ENCODE measurements at places on chromosomes 6 and 20. TPM values are rescaled to one million over a fixed set of nuclear protein-coding genes. Genes with fewer than 3 reads are reported as not detected.

The SPATS1 gene
- not detected for total RNA-seq

The FERMT1 gene
- total RNA-seq, result under 0.01 TPM

- H3K36me3 ChIP-seq, result no peaks in the 10 kb centered on the region
- H3K4me1 ChIP-seq, result no peaks in the 10 kb centered on the region
- peak; percentile 71 for DNase-seq
- H3K27ac ChIP-seq, result peak overlapping the region; percentile 79
- no peaks in the 10 kb centered on the region for H3K27me3 ChIP-seq
Observed at GRCh38 chr6:7200598-7201443, 93.1 kb downstream of the RREB1 start.

- no peak overlapping the region for H3K4me3 ChIP-seq
- H3K27me3 ChIP-seq, result no peaks in the 10 kb centered on the region
- H3K4me1 ChIP-seq, result no peaks in the 10 kb centered on the region
- no peak for DNase-seq
- no peak overlapping the region for H3K27ac ChIP-seq
- H3K36me3 ChIP-seq, result no peaks in the 10 kb centered on the region
Observed at GRCh38 chr20:54137115-54137514, 36.7 kb downstream of the CYP24A1 start.

The MDN1 gene
- 38.0 TPM for total RNA-seq

DNA sequence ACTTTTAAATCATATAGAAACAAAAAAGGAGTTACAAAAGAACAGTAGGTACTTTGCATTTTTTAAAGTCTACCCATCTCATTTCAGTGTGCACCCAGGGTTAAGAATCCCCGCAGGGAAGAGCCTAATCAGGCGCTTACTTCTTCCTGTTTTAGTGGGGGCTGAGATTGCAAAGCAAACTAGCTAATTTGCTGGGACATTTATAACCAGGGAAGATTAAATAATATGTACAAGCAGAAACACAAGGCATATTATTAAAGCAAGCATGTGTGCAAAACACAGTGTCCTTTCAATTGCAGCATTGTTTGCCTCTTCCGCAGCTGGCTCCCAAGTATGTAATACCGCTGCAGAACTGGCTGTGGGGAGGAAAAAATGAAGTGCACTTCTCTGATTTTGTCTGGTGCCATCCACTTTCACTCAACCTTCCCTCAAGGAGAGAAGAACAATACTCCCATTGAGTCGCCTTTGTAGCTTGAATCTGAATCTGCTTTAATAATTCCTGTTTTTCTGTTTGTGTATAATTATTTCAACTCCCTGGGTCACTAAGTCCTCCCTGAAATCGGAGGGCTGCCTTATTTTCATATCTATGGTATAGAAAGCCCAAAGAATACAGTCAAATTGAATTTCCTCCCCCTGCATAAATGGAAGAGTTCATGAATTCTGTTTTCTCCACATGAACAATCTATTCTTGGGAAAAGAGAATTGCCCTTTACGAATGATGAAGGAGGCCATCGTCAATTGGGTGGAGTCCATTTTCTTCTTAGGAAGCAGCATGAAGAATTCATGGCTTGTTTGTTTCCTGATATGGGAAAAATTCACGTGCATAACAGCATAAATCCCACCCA is 23.3 kb upstream of the BCAS1 start:
- H3K27me3 ChIP-seq, result no peaks in the 10 kb centered on the region
- no peaks in the 10 kb centered on the region for H3K36me3 ChIP-seq
- no peak for DNase-seq
- no peak overlapping the region for H3K4me3 ChIP-seq

- no peaks in the 10 kb centered on the region for H3K4me1 ChIP-seq
- H3K27me3 ChIP-seq, result no peaks in the 10 kb centered on the region
- H3K27ac ChIP-seq, result no peak overlapping the region
Observed at GRCh38 chr6:107869871-107870270, 45.8 kb upstream of the SCML4 start.

DNA sequence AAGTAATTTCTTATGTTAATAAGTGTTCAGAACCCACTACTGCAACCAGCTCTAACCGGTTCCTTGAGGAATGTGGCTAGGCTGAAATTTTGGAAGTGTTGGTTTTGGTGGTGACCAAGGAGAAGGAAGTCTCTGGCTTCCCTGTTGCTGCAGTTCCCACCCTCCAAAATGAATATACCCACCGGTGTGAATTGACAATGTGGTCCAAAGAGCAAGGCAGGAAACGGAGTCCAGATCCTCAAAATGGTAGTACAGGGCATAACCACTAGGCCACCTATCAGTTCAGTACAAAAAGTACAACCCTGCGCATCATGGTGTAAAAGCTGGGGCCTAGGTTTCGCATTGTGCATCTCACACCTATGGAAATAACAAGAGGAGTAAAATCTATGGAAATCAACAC is 2.8 kb downstream of the ADNP start:
- H3K4me1 ChIP-seq, result peaks cover 11% of the 10 kb centered on the region
- peak overlapping the region; percentile 78 for H3K27ac ChIP-seq
- H3K27me3 ChIP-seq, result no peaks in the 10 kb centered on the region
- peak overlapping the region; percentile 79 for H3K4me3 ChIP-seq
- no peak for DNase-seq
- H3K36me3 ChIP-seq, result no peaks in the 10 kb centered on the region

The CNBD2 gene
- total RNA-seq, result 6.7 TPM

DNA sequence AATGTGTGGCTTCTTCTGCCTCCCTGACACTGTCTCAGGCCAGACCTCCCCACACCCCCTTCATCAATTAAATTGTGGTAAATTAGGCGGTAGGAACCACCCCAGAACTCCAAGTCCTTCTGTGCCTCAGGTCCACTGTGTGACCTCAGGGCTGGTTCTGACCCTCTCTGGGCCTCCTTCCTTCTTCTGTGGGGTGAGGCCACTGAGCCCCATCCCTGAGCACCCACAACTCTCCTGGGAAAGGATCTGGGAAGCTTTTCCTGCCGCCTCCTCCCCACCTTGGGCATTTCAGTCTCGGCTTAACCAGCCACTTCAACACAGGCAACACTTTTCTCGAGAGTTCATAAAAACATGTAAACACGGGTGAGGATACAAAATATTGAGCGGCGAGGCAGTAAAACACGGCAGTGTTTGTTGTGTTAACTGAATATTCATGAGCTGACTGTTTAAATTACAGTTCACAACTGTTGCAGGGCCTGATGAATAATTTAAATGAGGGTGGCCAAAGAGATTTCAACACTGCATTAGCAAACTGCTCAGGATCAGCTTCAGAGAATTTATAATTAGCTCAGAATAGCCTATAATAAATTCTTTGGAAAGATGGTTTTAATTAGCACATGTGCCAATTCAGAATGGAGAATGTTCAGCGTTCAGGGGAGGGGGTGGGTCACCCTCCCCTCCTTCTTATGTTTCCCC is 112.1 kb downstream of the TOX2 start:
- no peak for DNase-seq
- H3K36me3 ChIP-seq, result no peaks in the 10 kb centered on the region
- H3K27me3 ChIP-seq, result peaks cover 5% of the 10 kb centered on the region
- no peaks in the 10 kb centered on the region for H3K4me1 ChIP-seq

- DNase-seq, result no peak
- H3K4me1 ChIP-seq, result peaks cover 2% of the 10 kb centered on the region
- H3K27me3 ChIP-seq, result no peaks in the 10 kb centered on the region
- peak overlapping the region; percentile 89 for H3K27ac ChIP-seq
- no peaks in the 10 kb centered on the region for H3K36me3 ChIP-seq
- peak overlapping the region; percentile 15 for H3K4me3 ChIP-seq
Observed at GRCh38 chr6:35080821-35081425, 60.2 kb downstream of the TCP11 start.

The CDC40 gene
- 17.8 TPM for total RNA-seq

DNA sequence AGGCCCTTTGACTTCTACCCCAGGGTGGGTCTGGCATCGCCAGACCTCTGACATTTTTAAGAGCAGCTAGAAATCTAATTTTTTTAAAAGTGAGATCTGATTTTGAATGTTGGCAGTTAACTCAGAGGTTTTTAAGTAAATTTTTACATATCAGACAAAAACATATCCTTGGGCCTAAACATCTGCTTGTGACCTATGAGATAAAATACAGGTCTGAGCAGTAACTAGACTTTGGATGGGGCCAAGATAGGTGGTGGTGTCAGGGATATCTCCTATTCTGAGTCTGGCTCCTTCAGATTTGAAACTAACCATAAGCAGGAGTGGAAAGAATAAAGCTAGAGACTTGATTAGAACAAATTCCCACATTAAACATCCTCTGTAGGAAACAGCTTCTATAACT is 17.6 kb downstream of the RALY start:
- H3K36me3 ChIP-seq, result no peaks in the 10 kb centered on the region
- peaks cover 2% of the 10 kb centered on the region for H3K4me1 ChIP-seq
- H3K4me3 ChIP-seq, result no peak overlapping the region
- no peak for DNase-seq
- H3K27me3 ChIP-seq, result no peaks in the 10 kb centered on the region

The ZNF341 gene
- total RNA-seq, result 3.3 TPM

The CNR1 gene
- 30.2 TPM for total RNA-seq

- no peaks in the 10 kb centered on the region for H3K27me3 ChIP-seq
- H3K36me3 ChIP-seq, result no peaks in the 10 kb centered on the region
Observed at GRCh38 chr6:51866867-51867266, 220.5 kb downstream of the PKHD1 start.

The TUBB1 gene
- not detected for total RNA-seq

DNA sequence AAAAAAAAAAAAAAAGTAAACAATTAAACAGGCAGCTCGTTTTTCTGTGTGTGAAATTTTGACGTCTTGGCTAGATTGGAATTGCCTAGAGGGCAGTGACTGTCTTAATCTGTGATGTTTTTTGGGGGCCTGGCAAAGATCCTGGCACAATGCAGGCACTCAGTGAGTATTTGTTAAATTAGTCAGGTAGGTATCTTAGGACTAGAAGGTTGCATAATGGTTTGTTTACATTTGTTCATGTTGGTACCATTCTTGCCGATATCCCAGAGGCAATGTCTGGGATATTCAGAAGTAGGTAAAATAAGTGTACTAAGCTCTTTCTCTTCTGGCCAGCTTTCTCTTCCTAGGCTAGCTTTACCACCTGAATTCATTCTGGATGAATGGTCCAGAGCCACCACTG is 2.5 kb downstream of the AAR2 start:
- H3K27ac ChIP-seq, result no peak overlapping the region
- H3K4me1 ChIP-seq, result peaks cover 2% of the 10 kb centered on the region
- no peaks in the 10 kb centered on the region for H3K27me3 ChIP-seq
- DNase-seq, result no peak
- no peak overlapping the region for H3K4me3 ChIP-seq
- H3K36me3 ChIP-seq, result peaks cover 5% of the 10 kb centered on the region

The FAM83C gene
- total RNA-seq, result not detected

DNA sequence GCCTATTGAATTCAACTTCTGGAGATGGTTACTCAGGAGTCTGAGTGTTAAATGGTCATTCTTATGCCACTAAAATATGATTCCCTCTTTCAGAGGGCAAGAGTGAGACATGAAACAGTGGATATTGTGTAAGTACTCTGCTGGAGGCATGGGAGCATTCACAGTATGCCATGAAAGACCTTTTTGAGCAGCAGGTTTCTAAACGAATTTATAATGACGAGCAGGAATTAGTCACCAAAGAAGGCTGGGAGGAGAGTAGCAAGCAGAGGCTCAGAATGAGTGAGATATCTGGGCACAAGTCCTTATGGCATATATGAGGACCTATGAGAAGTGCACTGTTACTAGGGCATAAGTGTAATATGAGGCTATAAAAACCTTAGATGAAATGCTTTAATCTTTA is 10.9 kb upstream of the MYB start:
- no peak for DNase-seq
- H3K36me3 ChIP-seq, result no peaks in the 10 kb centered on the region
- no peak overlapping the region for H3K27ac ChIP-seq
- no peaks in the 10 kb centered on the region for H3K4me1 ChIP-seq

DNA sequence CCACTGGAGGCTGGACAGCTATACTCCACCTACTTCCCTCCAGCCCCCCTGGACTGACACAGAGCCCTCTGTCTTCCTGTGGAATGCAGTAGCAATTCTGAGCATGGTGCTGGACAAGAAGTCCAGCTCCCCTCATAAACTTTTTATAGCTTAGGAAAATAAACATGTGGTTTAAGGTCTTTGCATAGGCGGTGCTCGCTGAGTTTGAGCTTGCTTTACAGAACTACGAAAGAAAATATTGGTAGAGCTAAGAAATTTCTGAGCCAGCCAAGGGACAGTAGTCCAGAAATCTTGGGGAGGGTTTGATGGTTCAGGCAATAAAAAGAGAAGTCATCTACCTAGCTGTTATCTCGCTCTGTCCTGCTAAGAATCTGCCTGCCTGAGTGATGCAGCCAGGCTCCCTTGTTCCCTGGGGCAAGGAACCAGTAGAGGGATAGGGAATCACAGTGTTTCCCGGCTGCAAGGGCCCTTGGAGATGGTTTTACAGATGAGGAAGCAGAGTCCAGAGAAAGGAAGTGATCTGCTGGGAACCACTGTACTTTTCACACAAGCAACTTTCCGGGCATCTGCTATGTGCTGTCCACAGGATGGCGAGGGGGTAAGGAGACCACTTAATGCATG is 343.4 kb downstream of the CDC5L start:
- H3K27ac ChIP-seq, result no peak overlapping the region
- no peak overlapping the region for H3K4me3 ChIP-seq
- H3K4me1 ChIP-seq, result no peaks in the 10 kb centered on the region
- H3K27me3 ChIP-seq, result no peaks in the 10 kb centered on the region
- H3K36me3 ChIP-seq, result no peaks in the 10 kb centered on the region

- DNase-seq, result no peak
- no peaks in the 10 kb centered on the region for H3K36me3 ChIP-seq
- no peak overlapping the region for H3K27ac ChIP-seq
- H3K4me3 ChIP-seq, result no peak overlapping the region
- H3K27me3 ChIP-seq, result no peaks in the 10 kb centered on the region
Observed at GRCh38 chr6:138507977-138508675, 8.8 kb upstream of the NHSL1 start.

The MEI4 gene
- not detected for total RNA-seq

The CTCFL gene
- not detected for total RNA-seq

DNA sequence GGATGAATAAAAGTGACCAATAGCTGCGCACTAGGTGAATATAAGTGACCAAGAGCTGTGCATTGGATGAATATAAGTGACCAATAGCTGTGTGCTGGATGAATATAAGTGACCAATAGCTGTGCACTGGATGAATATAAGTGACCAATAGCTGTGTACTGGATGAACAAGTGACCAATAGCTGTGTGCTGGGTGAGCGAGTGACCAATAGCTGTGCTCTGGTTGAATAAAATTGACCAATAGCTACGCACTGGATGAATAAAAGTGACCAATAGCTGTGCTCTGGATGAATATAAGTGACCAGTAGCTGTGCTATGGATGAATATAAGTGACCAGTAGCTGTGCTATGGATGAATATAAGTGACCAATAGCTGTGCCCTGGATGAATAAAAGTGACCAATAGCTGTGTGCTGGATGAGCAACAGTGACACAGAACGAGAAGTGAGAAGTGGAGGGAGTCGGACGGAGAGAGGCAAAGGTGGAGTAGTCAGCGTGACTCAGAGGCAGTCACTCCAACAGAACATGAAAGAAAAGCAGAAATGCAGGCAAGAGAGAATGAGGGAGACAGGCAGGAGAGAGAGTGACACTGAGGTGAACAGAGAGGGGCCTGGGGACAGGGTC is 38.5 kb downstream of the RBM38 start:
- no peaks in the 10 kb centered on the region for H3K36me3 ChIP-seq
- H3K27me3 ChIP-seq, result no peaks in the 10 kb centered on the region
- H3K4me3 ChIP-seq, result no peak overlapping the region
- no peak for DNase-seq
